Hematopoietic multipotent progenitor cell treated with erythropoietin and hydrocortisone succinate and interleukin-3 and kit ligand, for 15 days (in vitro differentiated cells): ENCODE measurements at places on chromosomes 1 and 21.

DNA sequence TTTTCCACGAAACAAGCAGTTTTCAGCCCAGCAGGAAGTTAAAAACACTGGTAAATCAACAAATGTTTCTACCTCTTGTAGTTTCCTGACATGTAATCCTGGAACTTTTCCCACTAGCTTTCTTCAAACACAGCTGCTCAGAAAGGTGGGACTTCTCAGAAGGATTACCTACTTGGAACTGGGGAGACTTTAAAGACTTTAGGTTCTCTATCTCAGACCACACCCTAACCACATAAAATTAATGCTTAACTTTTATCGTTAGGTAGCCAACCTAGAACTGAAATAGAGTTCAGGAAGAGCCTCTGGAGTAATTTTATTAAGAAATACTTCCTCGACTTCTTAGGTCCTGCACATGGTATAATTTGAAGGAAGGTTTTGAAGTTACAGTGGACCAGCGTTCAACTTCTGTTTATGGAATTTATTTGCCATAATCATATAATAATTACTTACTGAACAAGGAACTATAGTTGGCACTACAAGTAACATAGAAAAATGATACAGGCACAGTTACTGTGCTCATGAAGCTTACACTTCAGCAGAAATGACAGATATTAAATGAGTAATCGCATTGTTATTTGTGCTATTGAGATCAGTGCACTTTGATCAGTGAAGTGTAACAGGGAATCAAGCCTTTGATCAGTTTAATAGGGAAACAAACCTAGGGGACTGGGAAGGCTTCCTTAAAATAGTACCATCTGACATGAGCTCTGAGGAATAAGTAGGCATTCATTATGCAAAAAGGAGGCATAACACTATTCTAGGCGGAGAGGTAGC lies at the start of gene BCL2L15:
BCL2L15 (minus strand) TSS at position 180 of the 774 bp plus-strand sequence. CDS start 206 bp downstream, outside the sequence.
- DNase-seq, result no peak

- no peak for DNase-seq
These were observed 222.8 kb downstream of the PTPRC start for GRCh38 chr1:198861636-198862035.

GRCh38 chr1:38173848-38174247 lies 127.3 kb upstream of the POU3F1 start:
- no peak for DNase-seq

DNA sequence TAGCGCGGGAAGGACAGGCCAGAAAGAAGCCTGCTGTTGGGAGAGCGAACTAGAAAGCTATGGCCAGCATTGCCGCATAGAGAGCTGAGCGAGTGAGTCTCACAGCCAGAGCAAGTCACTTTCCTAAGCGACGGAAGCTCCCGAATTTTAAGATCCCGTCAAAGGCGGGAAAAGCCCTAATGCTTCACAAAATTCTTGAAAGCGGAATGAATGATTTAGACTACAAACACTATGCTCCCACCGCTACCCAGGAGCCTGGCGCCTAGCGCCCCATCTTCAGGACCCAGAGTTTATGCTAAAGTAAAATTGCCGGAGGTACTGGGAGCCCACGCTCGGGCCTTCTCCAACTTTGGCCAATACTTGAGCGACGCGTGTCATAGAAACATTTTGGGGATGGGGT lies 409.9 kb upstream of the ESRRG start:
- DNase-seq, result no peak

DNA sequence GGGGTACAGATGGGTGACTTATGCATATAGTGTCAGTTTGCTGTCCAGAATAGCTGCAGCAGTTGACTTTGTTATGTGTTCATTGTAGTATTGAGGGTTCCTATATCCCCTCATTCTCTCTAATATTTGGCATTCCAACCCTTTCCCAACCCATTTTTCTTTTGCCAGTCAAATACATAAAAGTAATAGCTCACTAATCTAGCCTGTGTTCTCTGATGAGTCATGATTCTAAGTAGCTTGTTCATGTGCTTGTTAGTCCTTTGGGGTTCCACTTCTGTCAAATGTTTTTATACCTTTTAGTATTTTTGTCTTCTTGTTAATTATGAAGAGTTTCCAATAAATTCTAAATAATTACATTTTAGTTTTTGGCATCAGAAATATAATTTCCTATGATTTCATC lies 99.2 kb upstream of the MROH9 start:
- DNase-seq, result no peak

DNA sequence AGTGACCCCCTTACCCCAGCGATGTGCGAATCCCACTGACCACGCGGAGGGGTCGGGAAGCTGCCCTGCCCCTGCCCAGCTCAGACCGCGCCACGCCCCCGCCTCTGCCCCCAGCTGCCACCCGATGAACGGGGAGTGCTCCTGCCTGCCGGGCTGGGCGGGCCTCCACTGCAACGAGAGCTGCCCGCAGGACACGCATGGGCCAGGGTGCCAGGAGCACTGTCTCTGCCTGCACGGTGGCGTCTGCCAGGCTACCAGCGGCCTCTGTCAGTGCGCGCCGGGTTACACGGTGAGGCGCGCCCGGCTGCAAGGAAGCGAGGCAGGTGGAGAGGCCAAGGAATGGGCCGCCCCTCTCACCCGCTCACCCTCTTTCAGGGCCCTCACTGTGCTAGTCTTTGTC lies 11.9 kb upstream of the LRRC71 start:
- no peak for DNase-seq

GRCh38 chr21:16086121-16086520 lies 356.3 kb downstream of the USP25 start:
- DNase-seq, result no peak

GRCh38 chr1:213884402-213884801 lies 103.4 kb upstream of the PROX1 start:
- DNase-seq, result no peak
